Left lung (tissue), 14 donors: ENCODE measurements at places on chromosomes 5 and 9. TPM values are rescaled to one million over a fixed set of nuclear protein-coding genes. Genes with fewer than 3 reads are reported as not detected.

- no peak overlapping the region for H3K27ac ChIP-seq
- no peaks in the 10 kb centered on the region for H3K27me3 ChIP-seq
- no peak overlapping the region for H3K4me3 ChIP-seq
- DNase-seq: no peak
- no peaks in the 10 kb centered on the region for H3K36me3 ChIP-seq
Measured at GRCh38 chr5:99019254-99019653, 90.4 kb upstream of the CHD1 start.

DNA sequence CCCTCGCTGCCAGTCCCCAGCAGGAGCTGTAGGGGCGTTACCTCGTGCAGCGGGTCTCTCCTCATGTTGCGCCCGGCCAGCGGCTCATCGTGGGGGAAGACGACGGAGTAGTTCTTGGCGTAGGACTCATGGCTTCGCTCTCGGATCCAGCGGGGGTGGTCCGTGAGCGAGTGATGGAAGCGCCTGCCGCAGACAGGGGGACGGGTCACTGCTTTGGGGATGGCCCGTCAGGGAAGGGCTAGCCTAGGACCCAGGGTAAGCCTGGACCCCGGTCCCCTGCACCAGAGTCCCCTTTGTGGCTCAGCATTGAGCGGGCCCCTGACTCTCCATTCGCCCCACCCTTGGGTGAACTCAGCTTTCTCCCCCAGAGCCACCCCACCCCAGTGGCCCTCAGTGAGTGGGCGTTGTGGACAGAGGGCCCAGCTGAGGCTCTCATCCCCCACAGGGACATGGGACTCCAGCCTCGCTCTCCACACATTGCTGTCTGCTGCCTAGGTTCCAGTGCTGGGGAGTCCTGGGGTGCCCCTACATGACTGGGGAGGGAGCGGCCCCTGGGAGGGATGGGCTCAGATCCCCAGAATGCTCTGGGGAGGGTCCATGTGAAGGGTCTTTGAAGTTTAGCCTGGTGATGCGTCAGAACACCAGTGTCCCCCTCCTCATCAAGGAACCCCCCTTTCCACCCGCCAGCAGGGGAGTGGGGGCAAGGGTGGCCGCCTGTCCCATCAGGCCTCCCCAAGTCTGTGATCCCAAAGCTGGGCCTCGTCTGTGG is 29.7 kb downstream of the SARDH start:
- H3K27me3 ChIP-seq: peaks cover 8% of the 10 kb centered on the region
- H3K4me1 ChIP-seq: no peaks in the 10 kb centered on the region
- no peaks in the 10 kb centered on the region for H3K36me3 ChIP-seq
- H3K4me3 ChIP-seq: no peak overlapping the region
- no peak for DNase-seq

- H3K4me3 ChIP-seq: no peak overlapping the region
- no peaks in the 10 kb centered on the region for H3K36me3 ChIP-seq
- no peaks in the 10 kb centered on the region for H3K4me1 ChIP-seq
- no peak overlapping the region for H3K27ac ChIP-seq
- no peak for DNase-seq
Measured at GRCh38 chr5:39091940-39092580, 17.9 kb upstream of the RICTOR start.

DNA sequence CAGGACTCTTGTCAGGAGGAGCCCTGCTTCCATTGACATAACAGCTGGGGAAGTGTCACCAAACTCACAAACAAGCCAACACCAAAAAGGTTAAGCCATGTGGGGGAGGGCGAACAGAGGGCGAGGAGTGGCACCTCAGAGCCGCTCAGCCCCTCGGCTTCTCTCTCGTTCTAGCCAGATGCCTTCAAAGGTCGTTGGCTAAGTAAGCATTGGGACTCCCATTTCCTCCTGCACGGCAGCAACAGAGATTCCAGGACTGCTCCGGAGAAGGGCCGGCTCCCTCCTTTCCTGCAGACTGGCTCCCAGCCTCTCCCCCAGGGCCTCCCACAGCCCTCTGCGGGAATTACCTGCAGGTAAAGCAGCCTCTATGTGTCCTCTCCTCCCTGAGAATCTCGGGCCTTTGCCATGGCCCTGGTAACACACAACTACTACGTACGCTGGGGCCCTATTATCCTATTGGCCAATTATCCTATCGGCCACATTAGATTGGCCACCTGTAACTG is 52.1 kb upstream of the RNU6ATAC start:
- no peaks in the 10 kb centered on the region for H3K4me1 ChIP-seq
- no peak overlapping the region for H3K4me3 ChIP-seq
- H3K27me3 ChIP-seq: no peaks in the 10 kb centered on the region
- no peaks in the 10 kb centered on the region for H3K36me3 ChIP-seq
- no peak for DNase-seq
- peak overlapping the region; percentile 30 for H3K27ac ChIP-seq

- H3K4me3 ChIP-seq: no peak overlapping the region
- H3K27me3 ChIP-seq: peaks cover 4% of the 10 kb centered on the region
- no peaks in the 10 kb centered on the region for H3K36me3 ChIP-seq
- H3K27ac ChIP-seq: no peak overlapping the region
Measured at GRCh38 chr9:93710370-93710723, 134.0 kb downstream of the PHF2 start.

DNA sequence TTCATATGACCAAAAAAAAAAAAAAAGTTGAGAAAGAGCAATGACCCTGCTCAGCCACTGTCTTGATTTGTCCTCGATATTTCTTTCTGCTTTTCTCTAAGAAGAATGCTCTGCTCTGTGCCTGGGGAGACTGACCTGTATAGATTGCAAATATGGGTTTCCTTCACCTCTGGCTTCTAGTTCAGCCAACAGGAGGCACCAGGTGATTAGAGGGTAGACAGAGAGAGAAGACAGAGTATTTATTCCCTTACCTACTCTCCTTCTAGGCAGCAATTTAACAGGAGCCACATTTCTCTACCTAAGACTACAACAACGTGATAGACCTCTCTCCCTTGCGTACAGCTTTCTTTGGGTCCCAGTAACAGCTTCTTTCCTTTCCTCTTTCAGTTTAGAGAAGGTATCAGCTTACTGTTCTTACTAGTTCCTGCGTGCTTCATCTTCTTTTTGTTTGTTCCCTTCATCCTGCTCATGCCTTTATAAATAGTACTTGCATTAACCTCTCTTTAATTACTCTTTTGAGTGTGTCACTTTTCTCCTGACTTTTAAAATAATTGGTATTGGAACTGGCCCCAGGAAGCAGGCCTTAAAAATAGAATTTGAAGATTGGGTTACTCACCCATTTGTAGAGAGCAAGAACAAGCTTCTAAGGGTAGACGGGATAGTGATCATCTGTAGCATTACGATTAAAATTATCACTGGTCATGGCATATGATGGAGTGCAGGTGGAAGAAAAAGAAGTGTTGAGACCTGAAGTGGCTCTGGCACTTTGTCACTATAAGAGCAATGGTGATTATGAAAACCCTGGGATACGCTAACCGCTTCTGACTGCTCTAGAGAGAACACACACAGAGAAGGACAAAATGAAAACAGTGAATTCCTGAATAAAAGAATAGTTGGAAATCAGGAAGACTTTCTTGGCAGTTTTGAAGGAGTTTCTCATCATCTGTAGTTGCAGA is 161.2 kb upstream of the FSTL4 start:
- H3K36me3 ChIP-seq: no peaks in the 10 kb centered on the region
- no peaks in the 10 kb centered on the region for H3K27me3 ChIP-seq
- H3K4me3 ChIP-seq: no peak overlapping the region

DNA sequence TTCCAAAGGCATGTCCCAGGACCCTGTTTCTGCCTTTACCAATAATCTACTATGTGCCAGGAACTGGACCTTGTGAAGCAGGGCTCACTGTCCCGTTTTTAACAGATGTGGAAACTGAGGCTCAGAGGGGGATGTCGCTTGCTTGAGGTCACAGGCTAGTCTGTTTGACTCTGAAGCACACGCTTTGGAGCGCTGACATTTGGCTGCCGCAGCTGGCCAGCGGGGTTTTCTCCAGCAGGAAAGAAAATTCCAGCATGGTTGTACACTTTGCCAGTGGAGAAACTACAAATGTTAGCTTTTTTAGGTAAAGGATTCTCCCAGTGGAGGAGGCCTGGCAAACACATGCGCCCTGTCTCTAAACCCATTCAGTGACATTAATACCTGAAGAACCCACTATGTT is 50.5 kb downstream of the SH3PXD2B start:
- H3K27ac ChIP-seq: peak overlapping the region; percentile 28
- no peak for DNase-seq
- peaks cover 9% of the 10 kb centered on the region for H3K4me1 ChIP-seq
- H3K36me3 ChIP-seq: peaks cover 32% of the 10 kb centered on the region

- H3K4me1 ChIP-seq: no peaks in the 10 kb centered on the region
- H3K36me3 ChIP-seq: no peaks in the 10 kb centered on the region
- no peak overlapping the region for H3K27ac ChIP-seq
- no peak for DNase-seq
Measured at GRCh38 chr5:52757527-52757926, 30.2 kb upstream of the ITGA1 start.

DNA sequence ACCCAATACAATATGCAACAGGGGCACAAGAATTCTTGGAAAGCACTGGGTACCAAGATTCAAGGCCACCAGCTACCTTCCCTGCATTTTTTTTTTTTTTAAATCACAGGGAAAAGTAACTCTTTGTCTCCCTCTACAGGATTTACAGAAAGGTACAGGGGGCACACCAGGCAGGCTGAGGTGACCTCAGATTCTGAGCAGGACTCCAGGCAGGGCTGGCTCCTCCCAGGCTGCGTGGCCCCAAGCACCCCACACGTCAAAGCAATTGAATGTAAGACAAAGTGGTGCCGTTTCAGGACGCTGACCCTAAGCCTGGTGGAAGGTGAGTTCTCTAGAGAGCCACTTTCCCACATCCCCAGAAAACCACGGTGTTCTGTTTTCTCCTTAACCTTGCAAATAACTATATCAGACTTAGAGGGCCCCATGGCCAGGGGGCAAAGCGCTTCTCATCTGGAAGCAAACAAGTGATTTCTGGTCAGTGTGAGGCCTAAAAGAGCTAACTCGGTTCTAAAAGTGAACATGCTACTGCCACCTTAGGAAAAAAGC is 222.6 kb downstream of the ROR2 start:
- no peaks in the 10 kb centered on the region for H3K27me3 ChIP-seq
- H3K27ac ChIP-seq: no peak overlapping the region
- H3K36me3 ChIP-seq: no peaks in the 10 kb centered on the region
- no peaks in the 10 kb centered on the region for H3K4me1 ChIP-seq
- DNase-seq: no peak
- H3K4me3 ChIP-seq: no peak overlapping the region

DNA sequence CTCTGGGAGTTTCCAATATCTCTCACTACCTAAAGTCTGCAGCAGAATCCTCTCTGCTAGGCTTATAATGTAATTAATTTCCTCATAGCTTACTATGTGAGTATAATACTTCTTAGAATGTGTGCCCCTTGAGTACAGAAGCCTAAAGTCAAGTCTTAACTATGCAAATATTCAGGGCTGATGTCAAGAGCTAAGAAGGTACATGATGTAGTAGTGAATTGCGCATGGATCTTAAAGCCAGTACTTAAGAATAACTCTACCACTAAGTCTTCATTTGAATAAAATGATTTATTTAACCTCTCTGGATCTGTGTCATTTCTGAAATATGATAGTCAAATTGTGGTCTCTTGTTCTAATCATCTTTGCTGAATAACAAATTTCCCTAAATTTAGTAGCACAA is 442.9 kb downstream of the DTWD2 start:
- no peaks in the 10 kb centered on the region for H3K4me1 ChIP-seq
- no peak for DNase-seq
- H3K27me3 ChIP-seq: no peaks in the 10 kb centered on the region
- H3K4me3 ChIP-seq: no peak overlapping the region
- no peak overlapping the region for H3K27ac ChIP-seq

DNA sequence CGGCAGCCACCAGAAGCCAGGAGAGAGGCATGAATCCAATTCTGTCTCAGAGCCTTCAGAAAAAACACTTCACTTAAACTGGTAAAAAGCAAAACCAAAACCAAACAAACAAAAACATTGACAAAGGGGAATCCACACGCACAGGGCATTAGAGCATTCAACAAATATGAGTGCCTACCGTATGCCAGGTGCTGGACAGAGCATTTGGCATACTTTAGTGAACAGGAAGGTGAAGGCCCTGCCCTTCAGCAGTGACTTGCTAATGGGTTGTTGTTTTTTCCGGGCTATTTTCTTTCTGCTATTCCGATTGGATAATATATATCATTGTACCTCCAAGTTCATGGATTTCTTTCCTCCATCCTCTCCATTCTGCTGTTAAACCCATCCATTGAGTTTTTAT is 71.7 kb upstream of the RUFY1 start:
- DNase-seq: no peak
- no peaks in the 10 kb centered on the region for H3K4me1 ChIP-seq
- no peak overlapping the region for H3K27ac ChIP-seq
- H3K4me3 ChIP-seq: no peak overlapping the region
- no peaks in the 10 kb centered on the region for H3K27me3 ChIP-seq

DNA sequence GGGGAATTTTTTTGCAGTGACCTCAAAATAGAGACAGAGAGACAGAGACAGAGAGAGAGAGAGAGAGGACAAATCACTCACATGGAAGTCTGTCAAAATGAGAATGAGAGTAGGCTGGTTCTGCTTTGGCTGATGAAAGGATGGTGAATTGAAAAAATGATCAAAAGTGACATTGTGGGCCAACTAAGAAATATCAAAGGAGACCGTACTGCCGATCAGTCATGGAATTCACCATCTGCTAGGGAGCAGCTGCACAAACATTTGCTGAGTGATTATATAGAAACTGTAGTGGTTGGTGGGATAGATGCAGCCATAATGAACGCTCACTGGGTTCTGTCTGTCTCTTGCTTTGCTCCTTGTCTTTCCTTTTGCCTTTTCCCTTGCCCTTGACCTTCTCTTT is 476.6 kb upstream of the SGCD start:
- H3K27ac ChIP-seq: no peak overlapping the region
- no peaks in the 10 kb centered on the region for H3K4me1 ChIP-seq
- H3K27me3 ChIP-seq: no peaks in the 10 kb centered on the region
- H3K4me3 ChIP-seq: no peak overlapping the region
- H3K36me3 ChIP-seq: no peaks in the 10 kb centered on the region
- DNase-seq: no peak

- no peak overlapping the region for H3K4me3 ChIP-seq
- no peaks in the 10 kb centered on the region for H3K4me1 ChIP-seq
- H3K27ac ChIP-seq: no peak overlapping the region
- H3K36me3 ChIP-seq: no peaks in the 10 kb centered on the region
Measured at GRCh38 chr9:23683611-23684061, 142.4 kb downstream of the ELAVL2 start.

Gene BOD1
- 39.3 TPM for total RNA-seq

Gene NMUR2
- total RNA-seq: 0.81 TPM

Gene C9orf153
- total RNA-seq: 0.41 TPM

Gene UBQLN1
- 107 TPM for total RNA-seq

Gene NSD1
- total RNA-seq: 71.2 TPM
